Glutamatergic neuron (in vitro differentiated cells): ENCODE measurements at places on chromosomes 4 and X. TPM values are rescaled to one million over a fixed set of nuclear protein-coding genes. Genes with fewer than 3 reads are reported as not detected.

The RTL5 gene
- 18.2 TPM for total RNA-seq

The DDIT4L gene
- total RNA-seq = not detected

The TASL gene
- total RNA-seq = not detected

The PRR32 gene
- not detected for total RNA-seq

The CT45A2 gene
- not detected for total RNA-seq

The PLXNB3 gene
- 5.8 TPM for total RNA-seq

The PAK3 gene
- total RNA-seq = 31.5 TPM

The ENPP6 gene
- total RNA-seq = not detected
